IPS-NIHi11 (cell line): ENCODE measurements at places on chromosomes 6 and 20.
A peak's percentile ranks its signal among the peaks of the same experiment; 100 is the strongest.

DNA sequence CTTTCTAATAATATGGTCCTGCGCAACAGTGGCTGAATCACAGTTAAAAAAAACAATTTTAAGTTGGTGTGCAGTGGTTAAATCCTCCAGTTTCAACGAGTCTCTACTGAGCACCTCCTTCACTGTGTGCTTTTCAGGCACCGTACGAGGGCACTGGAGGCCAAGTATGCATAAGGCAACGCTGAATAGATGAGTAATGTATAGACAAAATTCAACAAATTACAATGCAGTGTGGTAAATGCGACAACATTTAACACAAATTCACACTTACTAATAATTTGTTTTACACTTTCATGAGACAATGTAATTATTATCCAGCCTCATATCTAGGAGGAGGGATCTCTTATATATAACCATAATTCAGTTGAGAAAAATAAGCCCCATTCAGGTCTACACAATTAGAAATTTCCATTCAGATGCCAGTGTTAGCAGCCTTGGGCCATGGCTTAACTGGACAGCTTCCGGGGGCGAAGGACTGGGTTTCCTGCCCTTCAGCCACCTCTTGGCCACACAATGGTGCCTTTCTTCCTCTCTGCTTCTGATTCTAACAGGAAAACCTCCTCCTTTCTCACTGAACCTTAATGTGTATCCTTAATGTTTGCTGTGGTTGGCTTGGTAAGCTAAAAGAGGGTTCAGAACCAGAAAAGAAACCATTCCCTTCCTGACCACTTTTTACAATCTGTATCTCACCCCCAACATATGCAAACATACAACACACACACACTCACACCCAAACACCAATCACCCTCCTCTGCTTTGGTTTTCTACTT is 51.9 kb downstream of the B4GALT5 start:
- DNase-seq = no peak

- DNase-seq = no peak
Measured at GRCh38 chr6:143213859-143214376, 153.2 kb downstream of the AIG1 start.

- no peak for DNase-seq
Measured at GRCh38 chr6:100344321-100344720, 120.4 kb downstream of the SIM1 start.

DNA sequence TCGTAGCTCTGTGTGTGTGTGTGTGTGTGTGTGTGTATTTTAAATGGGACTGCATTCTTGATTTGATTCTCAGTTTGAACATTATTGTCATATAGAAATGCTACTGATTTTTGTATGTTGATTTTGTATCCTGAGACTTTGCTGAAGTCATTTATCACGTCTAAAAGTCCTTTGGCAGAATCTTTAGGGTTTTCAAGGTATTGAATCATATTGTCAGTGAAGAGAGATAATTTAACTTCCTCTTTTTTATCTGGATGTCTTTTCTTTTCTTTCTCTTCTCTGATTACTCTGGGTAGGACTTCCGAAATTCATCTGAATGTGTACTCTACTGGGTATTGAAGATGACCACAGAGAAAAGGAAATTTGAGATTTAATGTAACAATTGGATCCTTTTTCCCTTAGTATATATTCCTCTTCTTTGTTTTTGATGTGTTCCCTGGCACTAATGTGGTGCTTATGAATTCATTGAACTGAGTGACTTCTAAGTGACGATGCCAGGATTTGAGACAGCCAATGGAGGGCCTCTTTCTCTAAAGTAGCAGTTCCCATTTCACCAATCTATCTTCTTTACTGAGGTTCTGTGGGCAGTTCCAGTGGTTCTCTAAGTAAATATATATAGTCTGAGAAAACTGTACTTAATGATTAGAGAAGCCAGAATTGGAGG is 47.6 kb downstream of the TNFAIP3 start:
- no peak for DNase-seq

GRCh38 chr20:58899512-58899911 is 47.0 kb downstream of the GNAS start:
- no peak for DNase-seq

GRCh38 chr6:105019285-105019684 is 62.4 kb downstream of the LIN28B start:
- DNase-seq = no peak

DNA sequence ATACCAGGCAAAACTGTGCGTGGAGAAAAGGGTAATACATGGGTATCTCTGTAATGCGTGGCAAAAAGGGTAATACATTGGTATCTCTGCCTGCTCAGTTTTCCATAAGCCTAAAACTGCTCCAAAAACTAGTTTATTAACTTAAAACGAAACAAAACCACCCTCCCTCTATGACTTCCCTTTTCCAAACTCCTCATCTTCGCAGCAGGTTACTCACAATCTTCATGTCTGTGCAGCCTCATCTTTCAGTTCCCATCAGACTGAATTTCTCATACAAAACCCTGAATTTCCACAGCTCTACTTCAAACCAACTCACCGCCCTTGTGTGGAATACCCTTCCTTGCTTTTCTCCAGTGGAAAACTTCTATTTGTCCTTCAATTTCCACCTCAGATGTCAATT is 199.4 kb downstream of the PHACTR1 start:
- DNase-seq = no peak

GRCh38 chr6:158161566-158162254 is 6.4 kb downstream of the SERAC1 start:
- peak; percentile 63 for DNase-seq

- no peak for DNase-seq
Measured at GRCh38 chr20:60030471-60030870, 72.2 kb downstream of the CDH26 start.

GRCh38 chr6:28240471-28240870 is 11.6 kb downstream of the ZKSCAN4 start:
- DNase-seq = no peak

- no peak for DNase-seq
Measured at GRCh38 chr6:125357515-125358256, 55.9 kb upstream of the HDDC2 start.

DNA sequence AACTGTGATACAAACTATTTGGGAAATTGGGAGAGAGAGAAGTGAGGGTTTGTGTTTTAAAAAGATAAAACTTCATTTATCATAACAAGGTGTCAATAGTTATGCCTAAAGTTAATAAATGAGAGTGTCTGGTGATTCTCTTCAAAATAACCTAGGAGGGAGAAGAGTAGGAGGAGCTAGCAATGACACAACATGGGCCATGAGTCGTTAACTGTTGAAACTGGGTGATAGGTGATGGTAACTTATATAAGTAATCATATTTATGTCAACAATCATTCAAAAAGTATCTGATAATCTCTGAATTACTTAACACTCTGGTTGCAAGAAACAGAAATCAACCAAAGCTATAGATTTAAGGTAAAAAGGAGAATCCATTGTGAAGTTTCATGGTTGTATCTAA is 46.8 kb upstream of the INSM1 start:
- no peak for DNase-seq

DNA sequence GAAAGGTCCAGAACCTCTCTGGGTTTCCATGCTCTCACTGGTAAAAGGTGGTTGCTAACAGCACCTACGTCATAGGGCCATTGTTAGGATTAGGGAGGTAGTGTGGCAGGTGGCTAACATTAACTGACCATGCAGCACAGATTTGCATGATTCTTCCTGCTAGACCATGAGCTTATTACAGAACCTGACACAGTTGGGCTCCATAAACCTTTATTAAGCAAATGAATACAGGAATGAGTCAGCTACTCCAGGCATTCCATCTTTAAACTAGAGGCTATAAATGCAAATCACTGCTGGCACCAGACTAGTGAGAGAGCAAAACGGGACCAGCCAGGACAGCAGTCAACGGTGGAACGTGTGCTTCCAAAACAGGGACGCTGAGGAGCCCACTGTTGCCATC is 440.1 kb downstream of the PTPRT start:
- no peak for DNase-seq

GRCh38 chr6:128572294-128572693 is 51.9 kb upstream of the PTPRK start:
- DNase-seq = no peak

GRCh38 chr6:91428296-91428695 is 841.4 kb upstream of the MAP3K7 start:
- DNase-seq = no peak

GRCh38 chr6:144316862-144317195 is 31.7 kb downstream of the UTRN start:
- no peak for DNase-seq

- no peak for DNase-seq
Measured at GRCh38 chr6:7155871-7156579, 48.3 kb downstream of the RREB1 start.
